ENCODE measurements at places on chromosomes 5 and 9.

DNA sequence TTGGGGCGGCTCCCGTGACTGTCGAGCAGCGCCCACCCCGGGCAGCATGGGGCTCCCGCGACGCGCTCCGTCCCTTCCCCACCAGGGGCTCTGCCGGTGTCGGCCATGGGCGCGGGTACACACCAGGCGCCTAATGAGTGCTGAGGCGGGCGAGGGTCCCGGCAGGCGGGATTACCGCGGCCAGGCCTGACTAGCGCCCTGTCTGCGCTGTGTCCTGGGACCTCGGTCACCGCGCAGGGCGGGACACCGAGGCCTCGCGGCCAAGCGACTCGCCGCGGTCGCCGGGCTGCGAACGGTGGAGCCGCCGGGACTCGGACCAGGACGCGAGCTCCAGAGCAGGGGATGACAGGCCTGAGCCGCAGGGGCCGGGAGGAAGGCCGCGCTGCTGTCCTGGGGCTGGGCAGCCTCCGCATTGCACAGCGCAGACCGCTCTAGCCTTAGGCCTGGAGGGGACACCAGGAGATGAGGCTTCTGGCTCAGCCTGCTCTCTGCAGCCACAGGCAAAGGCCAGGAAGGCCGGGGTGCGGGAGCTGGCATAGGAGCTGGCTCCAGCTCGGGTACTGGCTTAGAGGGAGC, 14.1 kb downstream of the LCN10 start:
- DNase-seq, result no peak

DNA sequence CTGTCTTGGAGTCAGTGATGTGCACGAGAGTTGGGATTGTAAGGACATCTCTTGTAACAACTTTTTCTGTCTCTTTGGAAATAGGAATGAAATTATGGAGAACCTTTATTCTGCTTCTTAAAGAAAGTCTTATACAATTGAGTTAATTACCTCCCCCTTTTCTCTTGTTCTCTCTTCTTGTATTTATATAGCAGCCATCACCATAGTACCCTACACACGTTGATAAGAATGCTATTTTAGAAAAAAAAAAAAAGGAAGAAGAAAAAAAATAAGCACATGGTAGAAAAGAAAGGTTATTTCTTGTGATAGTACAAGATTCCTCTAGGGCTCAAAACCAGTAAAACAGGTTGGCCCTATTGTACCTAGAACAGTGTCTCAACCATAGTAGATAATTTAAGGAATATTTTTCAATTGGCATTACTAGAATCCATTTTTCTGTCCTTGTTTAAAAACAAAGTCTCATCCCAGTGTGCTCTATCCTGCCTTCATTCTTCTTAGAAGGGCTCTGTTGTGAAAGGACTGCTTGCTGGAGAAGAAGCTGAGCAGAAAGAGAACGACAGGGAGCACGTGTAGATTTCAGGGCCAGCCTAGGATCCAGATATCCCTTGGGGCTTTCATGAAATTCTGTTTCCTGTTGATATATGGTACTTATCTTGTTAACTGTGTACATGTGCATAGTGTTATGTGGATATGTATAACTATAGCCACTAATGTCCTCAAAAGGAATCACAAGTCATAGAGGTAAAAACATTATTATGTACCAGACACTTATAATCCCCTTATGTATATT, 392.3 kb upstream of the MEF2C start:
- DNase-seq, result no peak

- no peak for DNase-seq
Measured at GRCh38 chr5:10445352-10445751, 3.7 kb downstream of the ROPN1L start.

DNA sequence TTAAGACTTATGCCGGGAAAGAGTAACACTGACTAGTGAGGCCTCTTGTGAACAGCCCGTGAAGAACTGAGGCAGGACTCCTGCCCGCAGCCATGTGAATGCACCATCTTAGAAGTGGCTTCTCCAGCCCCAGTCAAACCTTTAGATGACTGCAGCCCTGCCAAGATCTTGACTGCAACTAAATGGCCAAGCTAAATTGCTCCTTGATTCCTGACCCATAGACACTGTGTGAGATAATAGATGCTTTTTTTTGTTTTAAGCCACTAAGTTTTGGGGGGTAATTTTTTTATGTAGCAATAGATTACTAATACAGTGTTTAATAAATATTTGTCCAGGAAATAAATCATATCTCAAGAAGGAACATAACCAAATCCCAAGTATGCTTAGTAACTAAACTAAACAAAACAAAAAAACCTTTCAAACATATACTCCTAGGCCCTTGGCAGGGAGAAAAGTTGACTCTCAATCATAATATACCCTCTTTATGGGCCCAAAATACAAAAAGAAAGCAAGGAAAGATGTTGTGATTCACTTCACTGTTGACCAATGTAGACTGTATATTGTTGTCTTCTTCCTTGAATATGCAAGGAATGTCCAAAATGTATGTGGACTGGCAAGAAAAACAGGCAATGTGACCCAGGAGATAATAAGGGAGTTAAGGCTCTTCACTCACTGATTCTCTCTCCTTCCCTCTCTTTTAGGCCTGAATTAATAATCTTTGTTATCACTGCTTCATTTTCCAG, 79.7 kb upstream of the ZNF366 start:
- DNase-seq, result no peak

GRCh38 chr9:5512658-5513452, 2.5 kb downstream of the PDCD1LG2 start:
- no peak for DNase-seq

GRCh38 chr5:178790371-178790770, 59.9 kb upstream of the ZNF354A start:
- no peak for DNase-seq

GRCh38 chr5:180785794-180786221, 16.8 kb downstream of the MGAT1 start:
- DNase-seq, result no peak

GRCh38 chr5:127723571-127723970, 20.4 kb downstream of the CCDC192 start:
- DNase-seq, result no peak

- DNase-seq, result no peak
Measured at GRCh38 chr5:176778921-176779465, 31.4 kb upstream of the UNC5A start.

GRCh38 chr9:14945351-14945750, 35.1 kb upstream of the FREM1 start:
- DNase-seq, result no peak

- DNase-seq, result no peak
Measured at GRCh38 chr9:124345063-124345462, 70.2 kb downstream of the PSMB7 start.

GRCh38 chr5:140965905-140966292, 377 bp upstream of the PCDHAC2 start:
- DNase-seq, result no peak

DNA sequence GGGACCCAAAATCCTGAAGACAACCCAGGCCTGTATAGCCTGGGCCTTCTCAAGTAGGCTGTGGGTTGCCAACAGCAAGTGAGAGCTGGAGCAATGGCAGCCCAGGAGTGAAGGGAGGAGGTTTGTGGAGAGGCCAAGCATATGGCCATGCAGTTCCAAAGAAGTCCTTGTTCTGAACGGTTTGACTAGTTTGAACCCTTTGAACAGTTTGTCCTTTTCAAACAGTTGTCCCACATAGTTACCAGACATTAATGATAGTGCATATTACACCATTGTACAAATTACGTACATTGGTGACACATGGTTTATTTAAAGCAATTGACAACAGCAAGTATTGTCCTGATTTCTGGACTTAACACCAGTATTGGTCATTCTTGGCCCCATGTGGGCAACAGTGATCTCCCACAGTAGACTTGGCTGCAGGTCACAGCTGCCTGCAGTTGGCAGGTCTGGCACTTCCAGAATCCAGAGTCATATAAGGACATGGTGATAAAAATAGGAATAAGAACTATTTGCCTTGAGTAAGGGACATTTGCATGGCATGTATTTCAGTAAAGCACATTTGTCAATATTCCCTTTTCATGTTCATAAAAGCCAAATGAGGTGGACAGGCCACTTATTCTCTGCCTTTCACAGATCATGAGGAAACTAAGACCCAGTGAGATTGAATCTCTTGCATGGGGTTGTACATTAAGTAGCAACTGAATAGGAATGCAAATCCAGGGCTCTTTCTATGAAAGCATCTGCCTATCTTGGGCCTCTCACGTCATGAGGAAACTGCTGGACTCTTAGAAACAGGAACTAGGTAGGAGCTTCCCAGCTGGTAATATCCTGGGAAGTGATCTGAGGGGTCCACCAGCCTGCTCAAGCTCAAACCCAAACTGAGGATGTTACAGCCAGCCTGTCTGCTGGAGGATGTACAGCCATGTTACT, 30.3 kb downstream of the SLC25A48 start:
- DNase-seq, result no peak

- peak; percentile 52 for DNase-seq
Measured at GRCh38 chr9:132077881-132078698, 1.6 kb downstream of the MED27 start.

- DNase-seq, result no peak
Measured at GRCh38 chr5:131505237-131505908, 129.7 kb downstream of the RAPGEF6 start.

DNA sequence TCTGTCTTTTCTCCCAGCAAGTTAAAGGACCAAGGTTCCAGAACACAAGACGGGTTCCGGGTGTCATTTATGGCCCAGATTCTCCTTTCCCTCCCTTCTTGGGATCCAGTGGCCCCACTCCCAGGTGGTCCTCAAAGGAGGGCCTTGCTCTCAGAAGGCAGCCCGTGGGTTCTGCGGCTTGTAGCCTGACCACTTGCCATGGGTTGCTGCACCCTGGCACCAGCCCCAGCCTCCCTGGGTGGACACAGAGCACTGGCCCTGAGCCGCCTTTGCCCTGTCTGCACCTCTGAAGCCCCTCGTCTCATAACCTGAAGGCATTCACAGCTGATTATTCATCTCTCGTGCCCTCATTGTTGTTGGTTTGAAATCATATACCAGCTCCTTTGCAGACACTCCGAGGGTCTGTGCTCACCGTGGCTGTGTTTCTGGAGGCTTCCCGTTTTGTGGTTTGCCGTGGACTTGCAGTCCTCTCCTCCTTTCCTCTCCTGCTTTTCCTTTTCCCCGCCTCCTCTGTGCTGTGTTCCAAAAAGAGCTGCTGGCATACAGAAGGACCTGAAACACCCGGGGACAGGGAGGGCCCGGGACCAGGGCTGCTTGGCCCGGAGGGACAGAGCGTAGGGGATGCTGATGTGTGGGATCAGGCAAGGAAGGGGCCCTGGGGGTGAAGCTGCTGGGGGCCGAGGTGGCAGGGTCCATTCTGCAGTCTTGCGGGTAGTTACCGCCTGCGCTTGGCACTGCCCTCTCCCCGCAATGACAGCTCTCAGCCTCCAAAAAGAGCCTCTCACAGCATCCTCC, 49.5 kb upstream of the FCN2 start:
- no peak for DNase-seq

- no peak for DNase-seq
Measured at GRCh38 chr9:13570068-13570974, 290.8 kb upstream of the MPDZ start.

DNA sequence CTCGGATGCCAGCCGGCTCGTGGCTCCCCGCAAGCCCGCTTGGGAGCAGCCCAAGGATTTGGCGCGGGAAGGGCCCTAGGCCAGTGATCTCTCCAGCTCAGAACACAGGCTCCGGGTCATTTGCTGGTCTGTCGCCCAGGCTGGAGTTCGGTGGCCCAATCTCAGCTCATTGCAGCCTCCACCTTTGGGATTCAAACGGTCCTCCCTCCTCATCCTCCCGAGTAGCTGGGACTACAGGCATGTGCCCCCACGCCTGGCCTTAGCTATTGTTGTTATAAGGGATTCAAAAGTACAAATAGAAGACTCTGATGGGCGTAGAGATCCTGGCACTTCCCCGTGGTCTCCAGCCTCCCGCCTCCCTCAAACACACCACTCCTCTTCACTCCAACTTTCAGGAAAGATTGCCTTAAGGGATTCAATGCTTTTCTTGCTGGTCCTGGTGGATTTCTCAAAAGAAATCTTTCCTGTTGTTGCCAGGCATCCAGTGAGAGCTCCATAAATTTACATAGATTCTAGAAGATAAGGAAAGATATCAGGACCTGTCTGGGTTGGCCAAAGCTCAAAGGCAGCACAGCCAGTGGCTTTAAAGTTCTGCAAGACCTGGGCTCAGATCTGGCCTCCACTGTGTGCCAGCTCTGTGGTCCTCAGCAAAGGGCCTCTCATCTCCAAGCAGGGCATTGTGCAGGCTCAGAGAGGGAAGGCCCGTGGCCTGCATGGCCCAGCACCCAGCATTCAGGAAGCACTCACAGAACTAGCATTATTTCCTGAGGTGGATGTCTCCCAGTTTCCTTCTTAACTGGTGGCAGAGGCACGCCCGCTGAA, 1.0 kb downstream of the AIF1L start:
- no peak for DNase-seq

DNA sequence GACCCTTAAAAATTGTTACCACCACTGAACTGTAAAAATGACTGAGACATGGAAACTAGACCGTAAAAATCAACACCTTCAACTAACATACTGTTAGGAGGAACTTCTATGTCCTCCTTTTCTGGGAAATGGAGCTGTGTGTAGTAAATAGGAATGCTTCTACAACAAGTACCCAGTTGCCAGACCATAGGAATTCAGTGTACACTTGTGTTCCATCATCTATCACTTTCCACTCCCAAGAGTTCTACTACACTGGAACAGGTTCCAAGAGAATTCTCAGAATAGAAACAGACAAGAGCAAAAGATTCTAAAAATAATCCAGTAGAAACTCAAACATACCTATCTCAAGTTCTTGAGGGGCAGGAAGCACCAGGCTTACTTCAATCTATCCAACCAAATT, 23.6 kb downstream of the UBAP2 start:
- no peak for DNase-seq

GRCh38 chr9:3525096-3525835, 535 bp downstream of the RFX3 start:
- no peak for DNase-seq

GRCh38 chr5:102532123-102532522, 33.3 kb upstream of the SLCO6A1 start:
- no peak for DNase-seq

- no peak for DNase-seq
Measured at GRCh38 chr5:143153332-143154119, 250.0 kb downstream of the NR3C1 start.

- no peak for DNase-seq
Measured at GRCh38 chr5:69084195-69084594, 9.6 kb upstream of the SLC30A5 start.

DNA sequence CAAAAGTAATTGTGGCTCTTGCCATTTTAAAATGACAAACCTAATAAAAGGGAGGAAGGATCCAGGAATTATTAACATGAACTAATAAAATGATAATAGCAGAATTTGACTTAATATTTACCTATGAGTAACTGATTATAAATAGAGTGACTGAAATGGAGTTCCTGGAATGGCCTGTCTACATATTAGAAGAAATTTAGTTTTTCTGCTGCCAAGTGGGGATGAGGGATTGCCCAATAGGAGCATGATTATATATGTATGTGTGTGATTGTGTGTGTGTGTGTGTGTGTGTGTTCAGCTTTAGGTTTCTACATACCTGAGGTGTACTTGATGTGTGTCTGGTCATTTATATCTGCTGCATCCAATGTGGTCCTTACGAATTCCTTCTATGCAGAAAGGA, 36.6 kb upstream of the ITGA1 start:
- DNase-seq, result no peak

DNA sequence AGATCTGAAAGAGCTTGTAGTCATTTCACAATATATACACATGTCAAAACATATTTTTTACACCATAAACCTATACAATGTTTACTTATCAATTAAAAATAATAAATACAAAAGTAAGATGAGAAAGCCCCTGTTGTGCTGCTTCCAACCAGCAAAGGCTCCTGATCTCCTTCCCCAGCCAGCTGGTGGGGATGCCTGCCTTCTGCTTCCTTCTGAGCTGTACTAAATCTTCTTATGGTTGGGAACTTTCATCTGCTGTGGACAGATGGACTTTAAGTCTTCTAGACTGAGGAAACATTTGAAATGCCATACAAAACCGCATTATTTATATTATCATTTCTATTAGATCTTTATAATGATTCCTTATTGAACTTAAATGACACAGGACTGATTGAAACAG, 745.3 kb upstream of the CHD1 start:
- no peak for DNase-seq

Measured in COR-L47 (cell line).